Forelimb muscle (tissue), 1 donor: ENCODE measurements at places on chromosomes 7 and 10.

GRCh38 chr7:99122762-99123161, 21.1 kb downstream of the SMURF1 start:
- no peak for DNase-seq

- no peak for DNase-seq
These were observed 72.7 kb downstream of the LHPP start for GRCh38 chr10:124534231-124534798.

DNA sequence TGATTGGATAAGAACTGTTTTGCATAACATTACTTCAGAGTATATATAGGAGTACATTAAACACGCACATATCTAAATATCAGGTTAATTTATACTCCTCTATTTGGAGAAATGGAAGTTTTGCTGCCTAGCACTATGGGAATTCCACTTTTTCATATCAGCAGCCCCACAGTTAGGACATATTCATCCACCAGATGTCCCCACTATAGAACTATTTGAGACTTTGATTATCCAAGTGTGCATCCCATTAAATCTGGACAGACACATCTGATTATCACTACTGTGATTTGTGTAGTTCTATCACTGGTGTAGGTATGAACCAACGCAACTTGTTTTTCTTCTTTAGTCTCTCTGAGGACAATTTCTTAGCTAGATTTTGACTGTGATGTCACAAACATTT, 345.7 kb downstream of the THSD7A start:
- no peak for DNase-seq

DNA sequence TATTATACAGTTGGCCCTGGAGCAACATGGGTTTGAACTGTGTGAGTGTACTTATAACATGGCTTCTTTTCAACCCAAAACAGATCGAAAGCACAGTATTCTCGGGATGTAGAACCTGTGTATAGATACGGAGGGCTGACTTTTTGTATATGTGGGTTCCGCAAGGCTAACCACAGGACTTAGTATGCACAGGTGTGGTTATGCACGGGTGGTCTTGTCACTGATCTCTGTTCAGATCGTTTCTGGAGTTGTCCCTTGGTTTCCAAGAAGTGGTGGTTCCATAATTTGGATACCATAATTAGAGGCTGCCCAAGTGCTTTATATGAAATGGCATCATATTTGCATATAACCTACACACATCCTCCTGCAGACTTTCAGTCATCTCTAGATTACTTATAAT, 10.9 kb upstream of the BHLHA15 start:
- DNase-seq, result no peak

DNA sequence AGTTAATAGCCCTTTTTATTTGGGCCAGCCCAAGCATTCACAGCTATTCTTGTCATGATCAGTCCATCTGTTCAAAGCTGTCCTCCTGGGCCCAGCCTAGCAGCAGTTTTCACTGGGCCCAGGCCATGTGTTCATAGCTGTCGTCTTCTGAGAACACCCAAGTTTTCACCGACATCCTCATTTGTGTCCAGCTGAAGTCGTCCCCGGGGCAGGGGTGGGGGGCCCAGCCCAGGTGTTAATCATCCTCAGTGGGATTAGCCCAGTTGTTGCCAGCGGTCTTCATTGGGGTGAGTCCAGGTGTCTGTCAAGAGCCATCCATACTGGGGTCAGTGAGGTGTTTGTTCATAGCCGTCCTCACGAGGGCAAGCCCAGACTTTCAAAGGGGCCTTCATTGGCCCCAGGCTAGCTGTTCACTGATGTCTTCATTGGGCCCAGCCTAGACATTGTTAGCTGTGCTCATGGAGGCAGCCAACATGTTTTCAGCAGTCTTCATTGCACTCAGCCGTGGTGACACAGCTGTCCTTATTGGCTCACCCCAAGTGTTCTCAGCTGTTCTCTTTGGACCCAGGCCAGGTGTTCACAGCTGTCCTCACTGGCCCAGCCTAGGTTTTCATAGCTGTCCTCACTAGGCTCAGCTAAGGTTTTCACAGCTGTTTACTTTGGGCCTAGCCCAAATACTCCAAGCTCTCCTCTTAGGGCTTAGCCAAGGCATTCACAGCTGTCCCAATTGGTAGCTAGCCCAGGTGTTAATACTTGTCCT, 10.0 kb downstream of the FRG2B start:
- no peak for DNase-seq

- DNase-seq, result no peak
These were observed 7.0 kb downstream of the GPER1 start for GRCh38 chr7:1094870-1095269.

DNA sequence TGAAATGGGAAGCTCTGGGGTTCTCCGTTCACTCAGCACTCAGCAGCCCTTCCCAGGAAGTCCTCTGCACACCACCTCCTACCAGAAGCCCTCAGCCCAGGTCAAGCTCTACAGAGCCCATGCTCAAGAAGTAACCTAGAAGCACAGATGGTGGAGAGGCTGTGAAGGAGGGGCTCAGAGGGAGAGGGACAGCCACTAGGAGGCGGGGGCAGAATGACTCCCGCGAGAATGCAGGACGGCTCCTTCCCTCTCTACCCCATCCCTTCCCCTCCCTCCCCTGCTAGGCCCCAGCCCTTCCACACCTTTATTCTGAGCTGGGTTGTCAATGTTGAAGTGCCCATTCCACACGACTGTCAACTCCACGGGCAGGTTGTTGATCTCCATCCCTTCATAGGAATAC, 373.2 kb downstream of the PLXNA4 start:
- DNase-seq, result no peak

- no peak for DNase-seq
These were observed 245.6 kb downstream of the SEMA3D start for GRCh38 chr7:84941291-84941690.

GRCh38 chr7:80583901-80584300, 54.5 kb upstream of the CD36 start:
- no peak for DNase-seq

DNA sequence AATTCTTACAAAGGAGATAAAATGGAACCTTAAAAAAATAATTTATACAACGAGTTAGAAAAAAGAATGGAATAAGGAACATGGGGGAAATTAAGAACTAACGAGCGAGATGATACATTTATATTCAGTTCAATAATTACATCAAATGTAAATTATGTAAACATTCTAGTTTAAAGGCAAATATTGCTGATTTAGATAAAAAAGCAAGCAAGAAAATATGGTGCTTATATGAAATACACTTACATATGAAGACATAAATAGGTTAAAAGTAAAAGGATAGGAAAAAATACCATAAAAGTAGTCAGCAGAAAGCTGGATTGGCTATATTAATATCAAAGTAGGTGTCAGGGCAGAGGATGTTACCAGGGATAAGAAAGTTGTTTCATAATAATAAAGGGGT, 127.0 kb upstream of the AHR start:
- DNase-seq, result no peak

DNA sequence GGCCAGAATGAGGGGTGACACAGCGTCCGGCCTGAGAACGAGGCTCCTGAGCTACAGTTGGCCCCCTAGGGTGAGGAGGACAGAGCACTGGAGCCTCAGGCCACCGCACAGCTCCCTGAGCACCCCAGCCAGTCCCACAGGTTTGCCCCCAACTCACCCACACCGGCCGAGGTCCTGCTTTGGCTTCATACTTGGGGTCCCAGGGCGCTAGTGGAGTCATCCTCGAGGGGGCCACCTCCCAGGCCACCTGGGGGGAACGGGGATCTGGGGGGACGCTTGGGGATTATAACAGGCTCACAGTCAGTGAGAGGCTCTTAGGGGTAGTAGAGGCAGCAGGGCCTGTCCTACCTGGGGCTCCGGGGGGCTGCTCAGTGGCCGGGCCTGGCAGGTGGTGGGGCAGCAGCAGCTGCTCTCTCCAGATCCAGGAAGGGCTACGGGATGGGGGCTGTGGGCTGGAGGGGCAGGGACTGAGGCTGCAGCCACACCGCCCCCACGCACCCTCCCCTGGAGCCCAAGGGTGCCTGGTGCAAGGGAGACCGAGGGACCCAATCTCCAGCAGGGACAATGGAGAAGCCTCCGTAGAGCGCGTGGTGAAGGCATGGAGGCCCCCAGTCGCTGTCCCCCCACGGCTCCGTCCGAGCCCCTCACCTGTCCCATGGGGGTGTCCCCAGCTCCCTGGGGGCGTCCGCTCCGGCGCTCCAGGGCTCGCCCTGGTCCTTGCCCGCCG, 588 bp downstream of the SAP25 start:
- DNase-seq, result no peak

DNA sequence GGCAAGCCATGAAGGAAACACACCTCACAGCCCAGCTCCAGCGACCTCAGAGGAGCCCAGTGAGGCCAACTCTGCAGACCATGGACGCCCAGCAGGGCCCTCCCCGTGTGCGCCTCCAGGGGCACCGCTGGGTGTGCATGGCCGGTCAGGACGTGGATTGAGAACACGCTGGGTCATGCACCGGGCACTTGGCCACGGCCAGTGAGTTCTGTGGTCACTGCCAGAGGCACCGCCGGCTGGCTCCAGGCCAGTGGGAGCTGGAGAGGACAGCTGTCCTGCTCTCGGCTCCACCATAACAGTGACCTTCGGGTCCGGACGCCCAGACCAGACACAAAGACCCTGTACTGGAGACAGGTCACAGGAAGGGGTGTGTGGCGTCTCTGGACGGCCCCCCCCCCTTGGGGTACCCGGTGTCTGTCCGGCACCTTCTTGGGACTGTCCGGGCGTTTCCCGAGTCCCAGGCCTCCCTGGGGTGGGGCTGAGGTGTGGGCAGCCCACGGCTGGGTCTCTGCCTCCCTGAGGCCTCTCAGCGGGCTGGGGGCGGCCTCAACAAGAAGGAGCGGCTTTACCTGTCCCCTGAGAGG, 50.4 kb upstream of the NKX6-2 start:
- no peak for DNase-seq
